ENCODE measurements at places on chromosomes 16 and 17.

DNA sequence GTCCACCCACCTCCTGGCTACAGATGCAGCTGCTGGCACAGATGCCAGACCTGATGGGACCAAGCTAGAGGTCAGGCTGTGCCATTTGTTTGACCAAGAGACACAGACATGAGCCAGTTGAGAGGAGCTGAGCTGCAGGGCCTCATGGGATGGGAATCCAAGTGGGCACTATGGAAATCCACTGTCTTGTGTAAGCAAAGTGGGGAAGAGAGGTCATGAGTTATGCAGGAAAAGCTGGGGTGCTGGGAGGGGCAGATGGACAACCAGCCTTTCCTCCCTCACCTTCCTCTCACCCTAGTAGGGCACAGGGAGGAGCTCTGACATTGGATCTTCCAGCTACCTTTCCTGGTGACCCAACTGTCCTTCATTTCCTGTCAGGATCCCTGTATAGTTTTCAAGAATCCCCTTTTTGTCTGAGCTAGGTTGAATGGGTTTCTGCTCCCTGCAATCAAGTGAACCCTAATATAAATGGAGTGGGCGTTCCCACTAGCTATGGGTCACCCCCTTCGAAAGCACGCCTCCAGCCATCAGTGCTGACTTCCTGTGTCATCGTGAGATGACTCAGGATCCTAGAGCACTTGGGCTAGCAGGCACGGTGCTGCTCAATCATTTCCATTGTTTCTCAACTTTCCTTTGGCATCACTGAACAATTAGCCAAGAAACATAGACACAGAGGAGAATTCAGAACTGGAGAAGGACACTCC lies 13.6 kb downstream of the ATPAF2 start:
- no peak for DNase-seq

DNA sequence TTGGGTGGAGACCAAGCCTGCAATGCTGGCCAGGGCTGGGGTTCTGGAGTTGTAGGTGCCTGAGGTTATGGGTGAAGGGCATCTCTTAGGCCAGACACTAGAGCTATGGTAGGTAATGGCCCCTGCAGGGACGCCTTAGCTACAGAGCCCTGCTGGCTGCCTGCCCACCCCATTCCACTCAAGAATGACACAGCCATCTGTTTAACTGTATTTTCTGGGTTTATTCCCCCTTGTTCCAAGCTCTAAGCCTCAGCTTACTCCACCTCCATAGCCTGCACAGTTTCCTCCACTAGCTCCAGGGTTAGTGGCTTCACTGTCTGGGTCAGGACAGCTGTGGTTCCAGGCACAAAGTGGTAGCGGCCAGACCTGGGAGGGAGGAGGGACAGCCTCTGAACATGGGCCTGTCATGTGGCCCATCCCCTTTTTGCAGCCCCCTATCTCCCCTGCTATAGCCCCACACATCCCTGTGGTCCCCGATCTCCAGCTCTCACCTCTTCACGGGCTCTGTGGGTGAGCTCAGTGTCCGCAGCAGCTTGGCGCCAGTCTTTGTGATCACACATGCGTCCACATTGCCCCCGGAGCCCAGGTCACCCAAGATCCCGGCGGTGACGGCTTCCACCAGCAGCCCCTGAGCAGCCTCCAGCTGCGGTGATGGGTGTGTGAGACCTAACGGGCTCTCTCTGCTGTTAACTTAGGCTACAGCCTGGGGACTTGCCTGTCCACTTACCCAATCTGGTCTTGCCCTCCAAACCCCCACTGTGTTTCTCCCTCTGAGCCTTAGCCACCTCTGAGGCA lies 2.1 kb downstream of the PSMB10 start:
- DNase-seq = no peak

- DNase-seq = no peak
These were observed 143.3 kb upstream of the AXIN2 start for GRCh38 chr17:65704731-65705130.

GRCh38 chr16:81514568-81515258 lies 70.1 kb downstream of the CMIP start:
- no peak for DNase-seq

- DNase-seq = no peak
These were observed 186.1 kb downstream of the MSI2 start for GRCh38 chr17:57442401-57442823.

Data from activated naive CD4-positive, alpha-beta T cell (primary cell).